GM04503 (cell line): ENCODE measurements at places on chromosomes 2 and 18.

DNA sequence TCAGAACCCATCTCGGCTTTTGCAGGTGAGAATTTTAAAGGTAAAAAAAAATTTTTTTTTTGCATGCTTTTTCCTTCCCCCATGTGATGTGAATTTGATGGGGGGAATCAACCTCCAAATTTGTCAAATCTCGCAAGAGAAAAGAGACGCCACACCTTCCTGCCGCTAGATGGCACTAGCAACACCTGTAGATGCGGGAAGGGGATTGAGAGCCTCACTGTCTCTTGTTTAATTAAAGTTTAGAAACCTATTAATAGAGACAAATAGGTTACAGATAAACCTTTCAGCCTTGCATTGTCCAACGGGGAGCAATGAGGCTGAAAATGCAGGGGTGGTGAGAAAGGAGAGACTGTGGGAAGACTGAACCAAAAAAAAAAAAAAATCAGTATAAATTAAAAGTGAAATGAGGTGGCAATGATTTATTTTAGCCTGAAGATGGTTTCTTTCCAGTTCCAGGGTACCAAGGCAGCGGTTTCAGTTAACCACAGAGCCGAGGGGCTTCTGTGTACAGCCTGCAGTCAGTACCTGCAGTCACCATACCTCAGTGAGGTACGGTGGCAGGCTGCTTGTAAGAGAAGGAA, 84.6 kb downstream of the NRP2 start:
- no peak for DNase-seq

- no peak for DNase-seq
Observed at GRCh38 chr2:54681416-54681815, 42.0 kb upstream of the EML6 start.

DNA sequence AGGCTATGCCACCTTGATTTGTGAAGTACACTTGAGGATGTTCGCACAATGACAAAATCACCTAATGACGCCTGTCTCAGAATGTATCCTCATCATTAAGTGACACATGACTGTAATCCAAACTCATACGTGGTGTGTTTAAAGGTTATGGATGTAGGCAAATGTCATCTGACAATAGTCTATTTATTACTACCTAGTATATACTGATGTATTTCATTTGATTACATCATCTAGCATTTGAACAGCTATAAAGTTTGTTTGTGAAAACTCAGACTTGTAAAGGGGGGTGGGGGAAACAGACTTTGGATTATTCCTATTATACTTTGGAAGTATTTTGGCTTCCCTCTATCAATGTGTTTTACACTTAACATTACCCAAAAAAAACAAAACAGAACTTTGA, 129.9 kb downstream of the TANC1 start:
- DNase-seq: no peak

- no peak for DNase-seq
Observed at GRCh38 chr2:157196956-157197355, 60.5 kb upstream of the GALNT5 start.

- no peak for DNase-seq
Observed at GRCh38 chr18:11327391-11328009, 178.1 kb upstream of the PIEZO2 start.

GRCh38 chr18:10519366-10519765, 6.5 kb upstream of the NAPG start:
- DNase-seq: no peak

DNA sequence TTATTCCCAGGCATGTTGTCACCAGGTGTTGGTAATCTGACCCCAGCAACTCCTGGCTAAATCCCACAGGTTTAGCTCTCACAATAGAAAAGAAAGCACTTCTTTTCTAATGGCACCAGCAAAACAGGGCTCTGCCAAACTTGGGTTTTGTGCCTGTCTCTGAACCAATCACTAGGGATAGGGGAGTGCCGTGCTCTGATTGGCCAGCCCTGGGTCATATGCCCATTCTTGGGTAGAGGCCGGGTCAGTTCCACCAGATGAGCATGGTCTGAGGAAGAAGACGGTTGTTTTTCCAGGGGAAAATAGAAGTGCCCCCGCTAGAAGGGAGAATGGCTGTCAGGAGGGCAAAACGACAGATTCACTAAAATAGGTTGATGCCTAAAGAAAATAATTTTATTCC, 14.7 kb downstream of the CDK15 start:
- no peak for DNase-seq

- no peak for DNase-seq
Observed at GRCh38 chr18:37714691-37715090, 149.1 kb upstream of the CELF4 start.

GRCh38 chr2:204842661-204843485, 297.6 kb downstream of the PARD3B start:
- peak; percentile 91 for DNase-seq

- DNase-seq: no peak
Observed at GRCh38 chr2:6446938-6447608, 418.6 kb downstream of the CMPK2 start.
